HCT116 (cell line): ENCODE measurements at places on chromosomes 11 and 22. TPM values are rescaled to one million over a fixed set of nuclear protein-coding genes. Genes with fewer than 3 reads are reported as not detected.

Gene DERL3
- total RNA-seq = not detected

Gene TLCD5
- 9.1 TPM for total RNA-seq

Gene WNT11
- total RNA-seq = 1.9 TPM

Gene TUBA8
- 2.3 TPM for total RNA-seq

Gene SULT4A1
- 8.4 TPM for total RNA-seq

Gene TRIM49
- total RNA-seq = not detected

Gene EHF
- total RNA-seq = 51.5 TPM

Gene FAT3
- 0.02 TPM for total RNA-seq

Gene ATG2A
- 24.7 TPM for total RNA-seq

Gene CCT8L2
- not detected for total RNA-seq

Gene CD3E
- total RNA-seq = 0.79 TPM

Gene SLC5A1
- 0.32 TPM for total RNA-seq

Gene SCUBE2
- 1.3 TPM for total RNA-seq

Gene MRGPRX4
- not detected for total RNA-seq

Gene TMEM132A
- total RNA-seq = 120 TPM

Gene OR10A2
- not detected for total RNA-seq

Gene OR52N4
- not detected for total RNA-seq

Gene ISX
- total RNA-seq = not detected

Gene KRTAP5-9
- total RNA-seq = 0.27 TPM

Gene OR52I2
- not detected for total RNA-seq

Gene BTG4
- total RNA-seq = not detected

Gene OR51B5
- total RNA-seq = 140 TPM

Gene TBC1D10A
- 18.6 TPM for total RNA-seq

Gene ARFIP2
- 77.9 TPM for total RNA-seq

Gene OR8G1
- not detected for total RNA-seq

Gene ENTHD1
- total RNA-seq = not detected

Gene CCDC157
- total RNA-seq = 2.1 TPM

Gene EFCAB6
- total RNA-seq = 0.52 TPM

Gene ART1
- total RNA-seq = not detected

Gene UPK2
- total RNA-seq = 0.42 TPM

Gene TEX12
- total RNA-seq = not detected

Gene FGF4
- total RNA-seq = not detected
